ENCODE measurements at places on chromosomes 3 and 15. TPM values are rescaled to one million over a fixed set of nuclear protein-coding genes. Genes with fewer than 3 reads are reported as not detected.

IGF2BP2 gene
- not detected for total RNA-seq

SNTN gene
- total RNA-seq = not detected

MINDY4B gene
- not detected for total RNA-seq

SPSB4 gene
- not detected for total RNA-seq

PAK6 gene
- 0.64 TPM for total RNA-seq

GRCh38 chr3:8851703-8852102 lies 82.3 kb upstream of the OXTR start:
- DNase-seq = no peak

DNA sequence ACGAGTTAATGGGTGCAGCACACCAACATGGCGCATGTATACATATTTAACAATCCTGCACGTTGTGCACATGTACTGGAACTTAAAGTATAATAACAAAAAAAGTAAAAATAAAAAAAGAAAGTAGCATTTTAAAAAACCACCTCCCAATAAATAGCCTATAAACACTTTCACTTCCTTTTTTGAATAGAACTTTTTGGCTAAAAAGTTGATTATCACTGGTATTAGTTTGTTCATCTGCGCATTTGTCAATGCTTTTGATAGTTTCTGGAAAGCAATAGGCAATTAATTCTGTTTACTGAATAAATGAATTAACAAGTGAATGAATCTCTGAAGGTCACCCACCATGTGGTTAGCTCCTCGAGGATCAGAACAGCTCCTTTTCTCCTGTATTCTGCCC lies 179.9 kb downstream of the SLC9A9 start:
- DNase-seq = no peak

All from CD8-positive, alpha-beta T cell (primary cell).